CD4-positive, alpha-beta T cell treated with Interleukin-1 beta for 1 hour (primary cell): ENCODE measurements at places on chromosomes 4 and X.

DNA sequence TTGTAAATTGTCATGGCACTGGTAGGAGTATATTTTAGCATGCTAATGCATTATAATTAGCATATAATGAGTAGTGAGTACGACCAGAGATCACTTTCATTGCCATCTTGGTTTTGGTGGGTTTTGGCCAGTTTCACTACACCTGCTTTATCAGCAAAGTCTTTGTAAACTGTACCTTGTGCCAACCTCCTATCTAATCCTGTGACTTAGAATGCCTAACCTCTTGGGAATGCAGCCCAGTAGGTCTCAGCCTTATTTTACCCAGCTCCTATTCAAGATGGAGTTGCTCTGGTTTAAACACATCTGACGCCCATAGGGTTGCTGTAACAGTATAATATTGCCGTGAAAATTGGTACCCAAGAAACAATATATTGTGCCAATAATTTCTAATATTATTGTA, 159.4 kb downstream of the MAGEB5 start:
- DNase-seq, result no peak

GRCh38 chr4:140874056-140874455, 117.9 kb upstream of the TBC1D9 start:
- DNase-seq, result no peak

- DNase-seq, result no peak
Observed at GRCh38 chrX:53324803-53325202, 43.4 kb upstream of the IQSEC2 start.

- no peak for DNase-seq
Observed at GRCh38 chrX:133892337-133892736, 93.1 kb downstream of the GPC3 start.

GRCh38 chrX:3529466-3530010, 183.1 kb upstream of the MXRA5 start:
- DNase-seq, result no peak

GRCh38 chrX:45110494-45110893, 90.2 kb downstream of the DIPK2B start:
- DNase-seq, result no peak

GRCh38 chr4:140861359-140862176, 105.4 kb upstream of the TBC1D9 start:
- DNase-seq, result peak; percentile 51

DNA sequence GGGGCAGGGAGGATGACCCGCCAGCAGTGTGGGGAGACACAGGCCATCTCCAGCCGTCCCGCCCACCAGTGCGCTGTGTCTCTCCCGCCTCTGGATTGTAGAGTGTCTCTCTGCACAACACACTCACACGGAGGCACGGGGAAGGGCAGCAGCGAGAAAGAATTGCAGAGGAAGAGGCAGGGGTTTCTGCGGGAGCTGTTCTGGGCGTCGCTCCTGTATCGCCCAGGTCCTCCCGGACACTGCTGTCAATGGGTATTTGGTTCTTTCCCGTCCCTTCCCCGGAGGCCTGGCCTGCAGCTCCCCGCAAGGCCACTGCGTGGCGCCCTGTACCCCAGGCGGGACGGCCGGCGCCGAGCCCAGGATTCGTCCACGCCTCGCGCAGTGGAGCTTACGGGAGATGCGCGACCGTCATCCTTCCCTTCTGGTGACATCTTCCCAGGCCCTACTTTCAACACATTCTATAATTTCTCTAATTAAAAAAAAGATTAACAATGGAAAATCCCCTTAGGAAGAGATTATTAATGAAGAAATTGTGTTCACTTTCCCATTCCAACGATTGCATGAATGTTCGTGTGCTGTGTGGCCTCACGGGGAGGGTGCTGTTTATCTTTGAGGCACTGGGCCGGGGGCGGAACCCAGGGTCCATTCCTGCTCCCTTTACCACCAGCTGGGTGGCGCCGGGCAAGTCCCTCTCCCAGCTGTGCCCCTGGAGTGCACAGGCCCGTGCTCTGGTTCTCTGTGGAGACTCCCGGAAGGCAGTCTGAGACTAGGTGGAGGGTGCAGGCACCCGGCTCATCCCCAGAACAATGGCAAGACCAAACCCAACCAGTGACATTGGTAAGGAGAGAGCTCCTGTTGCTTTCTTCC, 95.7 kb downstream of the CPZ start:
- no peak for DNase-seq

GRCh38 chr4:176335421-176335820, 15.7 kb downstream of the SPCS3 start:
- DNase-seq, result no peak

DNA sequence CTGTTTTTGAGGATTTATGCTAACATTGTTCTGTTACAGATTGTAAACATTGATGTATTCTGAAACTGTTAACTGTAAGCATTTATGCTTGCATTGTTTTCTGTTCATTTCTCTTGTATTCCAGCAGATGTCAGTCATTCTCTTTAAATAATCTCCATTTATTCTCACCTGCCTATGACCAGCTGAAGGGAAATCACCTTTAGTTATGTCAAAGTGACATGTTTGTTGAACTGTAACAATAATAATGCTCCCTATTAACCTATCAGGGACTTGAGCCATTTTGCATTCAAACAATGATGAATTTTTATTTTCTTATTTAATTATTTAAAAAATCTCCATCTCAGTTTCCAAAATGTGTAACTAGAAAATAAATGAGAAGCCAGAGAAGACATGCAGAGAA, 58.0 kb downstream of the SPCS3 start:
- no peak for DNase-seq

GRCh38 chr4:101306764-101307615, 40.3 kb downstream of the PPP3CA start:
- no peak for DNase-seq

DNA sequence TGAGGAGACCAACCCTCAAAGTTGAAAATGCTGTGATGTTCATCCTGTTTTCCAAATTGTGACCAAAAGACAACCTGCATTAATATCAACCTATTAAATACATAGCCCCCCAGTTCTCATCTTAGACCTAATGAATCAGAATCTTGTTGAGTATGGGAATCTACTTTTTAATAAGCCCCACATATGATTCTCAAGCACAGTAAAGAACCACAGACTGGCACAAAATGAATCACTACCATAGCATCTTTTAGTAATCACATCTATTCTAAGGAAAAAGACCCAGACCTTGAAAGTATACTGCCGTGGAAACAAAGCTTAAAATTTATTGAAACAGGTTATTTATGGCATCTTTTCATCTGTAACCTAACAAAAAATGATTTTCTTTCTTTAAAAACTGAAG, 152.9 kb downstream of the STPG2 start:
- no peak for DNase-seq

DNA sequence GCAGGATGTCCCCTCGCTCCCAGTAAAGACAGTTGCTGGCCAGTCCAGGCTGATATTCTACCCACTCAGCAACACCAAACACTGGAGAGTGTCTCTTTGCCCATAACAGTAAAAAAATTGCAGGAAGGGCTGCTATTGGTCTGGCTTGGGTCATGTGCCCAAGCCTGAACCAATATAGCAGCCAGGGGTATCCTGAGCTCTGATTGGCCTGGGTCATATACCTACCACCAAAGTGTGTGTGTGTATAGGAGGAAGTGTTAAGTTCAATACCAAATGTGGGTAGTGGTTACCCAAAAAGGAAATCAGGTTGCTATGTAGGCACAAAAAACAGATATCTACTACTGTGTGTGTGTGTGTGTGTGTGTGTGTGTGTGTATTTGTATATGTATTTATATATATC, 373.2 kb downstream of the BCOR start:
- peak; percentile 15 for DNase-seq

GRCh38 chr4:182845618-182846017, 71.6 kb downstream of the DCTD start:
- DNase-seq, result no peak

DNA sequence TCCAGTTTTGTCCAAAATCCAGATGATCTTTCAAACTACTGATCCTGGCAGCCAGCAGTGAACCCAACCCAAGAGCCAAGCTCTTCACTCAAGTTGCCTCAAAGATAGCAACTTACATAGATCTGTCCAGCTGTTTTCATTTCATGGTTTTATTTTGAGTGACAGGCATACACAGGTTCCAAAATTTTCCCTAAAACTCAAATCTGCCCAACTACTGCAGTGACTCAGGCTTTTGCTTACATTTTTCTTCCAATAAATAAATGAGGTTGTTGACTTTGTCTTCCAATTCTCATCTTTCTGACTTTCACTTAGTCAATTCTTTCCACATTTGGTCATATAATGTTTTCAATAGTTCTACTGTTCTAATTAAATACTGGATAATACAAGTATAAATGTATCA, 158.8 kb downstream of the TECRL start:
- DNase-seq, result no peak

DNA sequence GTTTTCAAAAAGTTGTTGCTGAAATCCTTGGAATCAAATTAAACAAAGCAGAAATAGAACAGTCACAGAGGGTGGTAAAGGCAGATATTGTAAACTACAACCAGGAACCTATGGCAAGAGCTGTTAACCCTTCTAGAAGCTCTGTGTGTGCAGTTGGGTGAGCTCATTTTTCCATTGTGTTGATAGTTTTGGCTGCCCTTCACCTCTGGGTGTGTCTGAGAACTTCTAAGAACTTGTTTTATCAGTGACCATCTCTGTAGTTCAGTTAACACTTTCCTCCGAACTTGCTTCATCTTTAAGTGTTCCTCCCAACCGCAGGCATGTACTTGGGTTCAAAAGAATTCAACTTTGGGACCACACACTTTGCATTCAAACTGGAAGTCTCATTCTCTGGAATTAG, 32.7 kb downstream of the RBMX start:
- DNase-seq, result no peak

DNA sequence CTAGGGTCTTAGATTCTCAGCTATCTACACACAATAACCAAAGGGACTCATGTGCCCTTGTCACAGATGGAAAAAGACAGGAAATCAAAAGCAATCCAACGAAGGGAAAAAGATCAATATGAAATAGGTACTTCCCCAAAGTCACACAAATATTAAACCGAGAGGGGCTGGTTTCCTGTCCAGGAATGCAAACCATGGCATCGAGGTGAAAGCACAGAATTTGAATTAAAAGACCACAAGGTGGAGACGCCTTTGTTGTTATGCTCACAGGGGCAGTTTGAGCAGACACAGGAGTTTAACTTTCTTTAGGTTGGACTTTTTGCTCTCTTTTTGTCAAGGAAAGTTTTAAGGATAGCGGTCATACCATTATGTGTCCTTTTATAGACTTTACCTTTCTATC, 14.3 kb downstream of the H2BW1 start:
- no peak for DNase-seq

DNA sequence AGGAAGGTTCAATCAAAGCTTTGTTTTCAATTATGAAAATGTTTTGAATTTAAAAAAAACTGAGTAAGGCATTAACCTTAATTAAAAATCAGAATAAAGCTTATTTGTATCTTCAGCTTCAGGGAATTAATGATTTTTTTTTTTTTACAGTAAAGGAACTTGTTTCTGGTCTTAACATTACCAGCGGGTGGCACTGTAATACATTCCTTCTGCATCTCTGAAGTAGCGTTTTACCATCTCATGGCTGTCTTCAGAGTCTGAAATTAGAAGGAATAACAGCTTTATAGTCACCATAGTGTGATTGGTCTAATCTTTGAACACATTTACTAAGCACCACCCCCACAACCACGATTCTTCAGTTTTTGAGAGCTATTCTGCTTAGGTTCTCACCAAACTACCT, 102.6 kb downstream of the IL1RAPL2 start:
- no peak for DNase-seq

GRCh38 chr4:7210824-7211223, 18.5 kb downstream of the SORCS2 start:
- DNase-seq, result no peak

GRCh38 chrX:56572975-56573374, 9.5 kb downstream of the UBQLN2 start:
- no peak for DNase-seq

GRCh38 chr4:91359041-91360031, 944.4 kb upstream of the GRID2 start:
- DNase-seq, result no peak

DNA sequence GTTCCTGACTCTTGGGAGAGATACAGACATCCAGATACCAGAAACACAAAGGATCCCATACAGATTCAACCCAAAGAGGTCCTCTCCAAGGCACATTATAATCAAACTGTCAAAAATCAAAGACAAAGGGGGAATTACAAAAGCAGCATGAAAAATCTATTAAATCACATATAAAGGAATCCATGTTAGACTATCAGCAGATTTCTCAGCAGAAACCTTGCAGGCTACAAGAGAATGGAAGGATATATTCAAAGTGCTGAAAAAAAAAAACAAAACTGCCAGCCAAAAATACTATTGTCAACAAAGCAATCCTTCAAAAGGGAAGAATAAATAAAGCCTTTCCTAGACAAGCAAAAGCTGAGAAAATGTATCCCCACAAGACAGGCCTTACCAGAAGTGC, 14.8 kb upstream of the ADGRL3 start:
- no peak for DNase-seq

DNA sequence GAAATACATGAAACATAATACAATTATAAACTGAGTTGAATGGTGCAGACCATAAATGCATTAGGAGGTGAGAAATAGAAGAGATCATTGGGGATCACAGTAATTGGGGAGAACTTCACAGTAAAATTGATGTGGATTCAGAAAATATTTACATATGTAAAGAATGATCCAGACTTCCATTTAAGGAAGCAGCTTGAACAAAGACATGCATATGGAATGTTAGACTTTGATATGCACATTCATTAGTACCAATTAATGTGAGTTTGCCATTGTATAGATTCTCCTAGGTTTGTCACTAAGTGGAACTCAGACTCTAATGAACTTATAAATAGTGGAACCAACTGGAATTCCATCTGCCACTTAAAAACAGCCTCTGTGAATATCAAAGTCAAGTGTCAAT, 235.6 kb downstream of the PARM1 start:
- DNase-seq, result no peak

DNA sequence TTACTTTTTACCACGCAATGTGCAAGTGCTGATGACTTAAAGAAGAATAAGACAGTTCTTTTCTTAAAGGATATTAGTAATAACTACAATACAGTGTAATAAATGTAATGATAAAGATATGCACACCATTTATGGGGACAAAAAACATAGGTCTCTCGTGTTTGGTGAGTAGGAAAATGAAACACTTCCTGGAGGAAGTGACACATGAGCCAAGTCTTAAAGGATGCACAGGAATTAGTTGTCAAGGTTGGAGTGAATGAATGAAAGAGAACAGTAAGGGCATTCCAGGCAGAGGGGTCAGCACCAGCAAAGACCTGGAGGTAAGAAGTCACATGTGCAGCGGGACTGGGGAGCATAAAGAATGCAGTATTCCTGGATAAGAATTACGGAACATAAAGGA, 112.7 kb downstream of the SH3RF1 start:
- DNase-seq, result no peak
